ENCODE measurements at places on chromosomes 1 and 21.

GRCh38 chr1:67855961-67856360 is 22.7 kb upstream of the GNG12 start:
- DNase-seq, result no peak

- DNase-seq, result no peak
These were observed 9.4 kb downstream of the MECR start for GRCh38 chr1:29221296-29221695.

DNA sequence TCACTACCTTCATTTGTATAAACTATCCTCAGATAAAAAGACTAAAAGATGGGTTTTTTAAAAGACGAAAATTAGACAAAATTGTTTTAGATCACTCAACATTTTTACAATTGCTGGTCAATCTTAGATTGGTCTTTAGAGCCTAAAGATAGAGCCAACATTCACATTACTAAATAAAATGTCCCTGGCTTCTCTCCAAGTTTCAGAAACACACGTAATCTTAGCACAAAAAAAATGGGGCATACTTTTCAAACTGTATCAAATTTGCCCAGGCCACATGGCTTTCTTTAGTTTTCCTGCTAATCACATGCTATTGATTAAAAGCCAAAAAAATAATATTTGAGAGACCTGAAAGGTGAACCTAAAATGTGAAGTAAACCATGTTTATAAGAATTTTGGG is 288.1 kb downstream of the DPYD start:
- no peak for DNase-seq

GRCh38 chr1:200979574-200980451 is 43.7 kb downstream of the KIF21B start:
- peak; percentile 26 for DNase-seq

DNA sequence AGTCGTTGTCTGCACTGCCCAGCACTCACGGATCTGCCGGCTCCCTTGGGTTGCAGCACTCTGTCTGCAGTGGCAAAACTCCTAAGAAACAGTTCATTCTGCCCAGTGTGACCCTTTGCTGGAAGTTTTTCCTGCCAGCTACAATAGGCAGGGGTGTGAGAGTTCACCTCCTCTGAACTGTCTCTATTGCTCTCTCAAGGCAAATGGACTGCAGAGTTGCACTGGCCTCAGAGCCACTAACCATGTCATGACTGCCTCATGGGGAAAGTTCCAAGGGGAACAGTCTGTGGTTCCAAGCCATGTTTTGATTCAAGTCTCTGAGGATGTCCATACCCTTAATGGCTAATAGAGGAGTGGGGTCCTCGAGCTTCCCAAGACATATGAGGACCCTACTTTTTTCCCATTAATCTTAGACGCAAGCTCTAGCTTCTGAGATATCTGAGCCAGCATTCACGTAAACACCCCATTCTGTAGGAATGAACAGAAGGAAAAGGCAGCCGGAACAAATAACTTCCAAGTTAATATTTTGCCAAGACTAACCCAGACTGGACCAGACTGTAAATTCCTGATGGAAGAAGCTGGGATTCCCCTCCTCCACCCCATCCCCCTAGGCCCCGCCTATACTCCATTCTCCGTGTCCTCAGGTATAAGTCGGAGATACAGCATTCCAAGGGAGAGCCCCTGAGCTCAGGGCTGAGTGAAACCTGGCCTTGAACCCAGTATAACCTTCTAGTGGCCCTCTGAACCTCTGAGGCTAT is 93.8 kb upstream of the AKT3 start:
- DNase-seq, result no peak

GRCh38 chr1:75308365-75308764 is 174.2 kb downstream of the LHX8 start:
- no peak for DNase-seq

DNA sequence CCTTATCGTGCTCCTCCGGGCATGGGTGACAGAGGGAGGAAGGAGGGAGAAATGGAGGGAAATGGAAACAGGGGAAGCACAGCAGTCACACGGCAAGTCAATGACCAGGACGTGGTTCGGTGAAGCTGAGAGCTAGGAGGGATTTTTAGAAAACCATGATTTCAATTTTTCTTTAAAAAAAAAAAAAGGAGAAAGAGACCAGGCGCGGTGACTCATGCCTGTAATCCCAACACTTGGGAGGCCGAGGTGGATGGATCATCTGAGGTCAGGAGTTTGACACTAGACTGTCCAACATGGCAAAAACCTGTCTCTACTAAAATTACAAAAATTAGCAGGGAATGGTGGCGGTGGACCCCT is 776 bp upstream of the TNFRSF9 start:
- DNase-seq, result no peak

DNA sequence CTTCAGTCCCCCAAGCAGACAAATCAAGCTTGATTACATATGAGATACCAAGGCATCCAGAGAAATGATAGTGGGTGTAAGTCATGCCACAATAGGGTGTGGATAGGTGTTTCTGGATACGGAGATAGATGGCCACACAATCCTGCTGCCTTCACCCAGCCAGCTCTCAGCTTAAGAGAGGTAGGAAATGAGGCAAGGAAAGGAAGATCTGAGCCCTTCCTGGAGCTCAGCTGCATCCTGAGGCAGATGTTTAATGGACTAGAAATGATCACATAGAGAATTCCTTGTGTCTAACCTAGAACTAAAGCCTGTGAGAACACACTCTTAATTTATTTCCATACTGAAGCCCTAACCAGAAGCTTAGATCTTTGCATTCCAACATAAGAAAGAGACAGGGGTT is 210.3 kb downstream of the ST6GALNAC3 start:
- DNase-seq, result no peak

- no peak for DNase-seq
These were observed 39.1 kb upstream of the PADI1 start for GRCh38 chr1:17165823-17166222.

GRCh38 chr21:16644685-16645084 is 868.2 kb upstream of the CXADR start:
- DNase-seq, result no peak

DNA sequence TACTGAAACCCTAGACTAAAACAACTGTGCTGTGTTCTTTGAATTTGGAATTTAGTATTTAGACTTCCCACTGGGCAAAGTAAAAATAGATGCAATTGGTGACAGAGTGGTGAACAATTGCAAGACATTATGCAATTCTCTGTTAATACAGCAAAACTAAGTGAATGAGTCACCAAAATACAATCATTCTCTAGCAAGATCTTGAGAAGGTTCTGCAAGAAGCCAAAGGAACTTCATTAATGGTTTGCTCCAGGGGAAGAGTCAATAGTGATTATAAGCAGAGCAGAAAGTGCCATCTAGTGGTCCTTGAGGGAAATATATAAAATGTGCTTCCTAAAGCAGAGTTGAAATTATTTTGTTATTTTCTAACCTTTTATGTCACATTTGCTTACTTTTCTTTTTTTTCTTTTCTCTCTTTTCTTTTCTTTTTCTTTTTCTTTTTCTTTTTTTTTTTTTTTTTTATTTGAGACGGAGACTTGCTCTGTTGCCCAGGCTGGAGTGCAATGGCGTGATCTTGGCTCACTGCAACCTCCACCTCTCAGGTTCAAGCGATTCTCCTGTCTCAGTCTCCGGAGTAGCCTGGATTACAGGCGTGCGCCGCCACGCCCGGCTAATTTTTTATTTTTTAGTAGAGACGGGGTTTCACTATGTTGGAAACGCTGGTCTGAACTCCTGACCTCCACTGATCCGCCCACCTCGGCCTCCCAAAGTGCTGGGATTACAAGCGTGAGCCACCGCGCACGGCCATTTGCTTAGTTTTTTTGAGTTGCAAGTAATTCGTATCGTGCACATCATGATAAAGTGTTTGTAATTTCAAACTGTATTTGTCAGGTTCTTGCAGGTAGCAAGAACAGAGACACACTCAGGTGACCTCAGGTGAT is 99.2 kb downstream of the CTH start:
- no peak for DNase-seq

DNA sequence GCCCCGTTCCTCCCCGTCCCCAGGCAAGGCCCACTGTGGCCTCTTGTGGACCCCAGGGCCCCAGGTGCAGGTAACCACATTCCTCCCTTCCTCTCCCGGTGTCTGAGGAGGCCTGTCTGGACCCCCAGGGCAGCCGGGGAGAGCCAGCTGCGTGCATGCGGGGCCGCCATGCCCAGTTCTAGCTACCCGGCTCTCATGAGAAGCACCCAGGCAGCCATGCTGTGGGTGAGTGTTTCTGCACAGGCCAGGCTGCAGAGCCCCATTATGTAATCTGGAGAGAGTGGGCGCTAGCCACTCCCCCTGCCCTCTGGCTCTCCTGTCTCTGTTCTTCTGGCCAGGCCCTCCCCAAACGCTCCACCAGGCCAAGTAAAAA is 18.4 kb upstream of the PLEKHG5 start:
- DNase-seq, result no peak

GRCh38 chr21:26920055-26920454 is 46.8 kb downstream of the ADAMTS5 start:
- DNase-seq, result no peak

DNA sequence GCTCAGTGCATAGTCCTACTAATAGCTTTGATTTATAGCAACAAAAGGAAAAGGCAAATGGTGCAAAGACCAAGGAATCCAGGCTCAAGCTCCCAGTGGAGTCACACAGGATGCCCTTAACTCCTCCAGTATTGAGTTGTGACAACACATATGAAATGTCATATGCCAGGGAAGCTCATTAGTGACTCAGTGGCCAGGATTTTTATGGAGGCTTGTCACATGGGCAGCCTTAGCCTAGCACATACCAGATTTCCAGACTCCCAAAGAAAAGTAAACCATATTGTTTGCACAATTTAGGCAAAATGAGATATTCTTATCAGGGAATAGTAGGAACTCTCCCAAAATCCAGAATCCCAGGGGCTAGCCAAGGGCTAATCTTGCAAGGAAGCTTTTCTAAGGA is 129.2 kb downstream of the MAGI3 start:
- no peak for DNase-seq

GRCh38 chr1:69081668-69082067 is 486.1 kb upstream of the LRRC7 start:
- no peak for DNase-seq

- no peak for DNase-seq
These were observed 55.9 kb downstream of the C1orf87 start for GRCh38 chr1:60017508-60018205.

DNA sequence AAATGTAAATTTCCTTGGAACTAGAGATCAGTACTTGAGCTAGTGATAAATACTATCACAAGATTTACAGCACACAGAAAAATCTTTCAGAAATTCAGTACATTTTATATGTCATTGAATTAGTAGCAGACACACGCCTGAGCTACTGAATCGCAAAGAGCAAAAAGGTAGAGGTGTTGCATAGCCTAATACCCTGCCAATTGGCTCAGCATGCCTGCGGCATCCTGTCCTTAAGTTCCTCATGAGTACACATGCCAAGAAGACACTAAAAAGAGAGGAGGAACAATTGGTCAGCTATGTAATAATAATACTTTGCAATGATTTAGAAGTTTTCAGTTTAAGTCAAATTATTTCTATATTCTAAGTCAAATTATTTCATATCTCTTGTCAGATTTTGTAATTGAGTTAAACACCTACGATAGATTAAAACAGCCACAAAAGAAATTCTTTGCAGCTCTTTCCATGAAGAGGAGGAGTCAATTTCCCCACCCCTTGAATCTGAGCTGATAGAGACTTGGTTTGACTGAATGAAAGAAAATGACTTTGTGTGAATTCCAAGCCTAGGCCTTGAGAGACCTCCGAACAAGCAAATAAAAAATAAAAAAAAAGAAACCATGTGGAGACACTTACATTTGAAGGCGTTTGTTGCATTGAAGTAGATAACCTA is 36.2 kb upstream of the PKN2 start:
- DNase-seq, result no peak

GRCh38 chr1:63463248-63463647 is 59.8 kb downstream of the ITGB3BP start:
- no peak for DNase-seq

DNA sequence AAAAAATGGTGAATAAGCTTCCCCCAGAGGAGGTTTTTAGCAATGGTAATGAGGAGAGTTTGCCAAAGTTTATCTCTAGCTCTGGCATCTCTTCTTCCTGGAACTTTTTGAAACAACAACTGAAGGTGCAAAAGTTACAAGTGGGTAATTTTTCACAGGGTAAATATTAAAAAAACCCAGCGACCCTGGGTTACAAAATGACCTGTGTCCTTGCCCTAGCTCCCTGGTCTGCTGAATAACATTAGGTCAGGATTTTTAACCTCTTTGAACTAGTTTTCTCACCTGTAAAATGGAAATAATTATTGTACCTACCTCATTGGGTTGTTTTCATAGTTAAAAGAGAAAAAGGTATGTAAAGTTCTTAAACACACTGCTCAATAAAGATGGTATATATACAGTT is 332.4 kb upstream of the DUSP10 start:
- DNase-seq, result no peak

DNA sequence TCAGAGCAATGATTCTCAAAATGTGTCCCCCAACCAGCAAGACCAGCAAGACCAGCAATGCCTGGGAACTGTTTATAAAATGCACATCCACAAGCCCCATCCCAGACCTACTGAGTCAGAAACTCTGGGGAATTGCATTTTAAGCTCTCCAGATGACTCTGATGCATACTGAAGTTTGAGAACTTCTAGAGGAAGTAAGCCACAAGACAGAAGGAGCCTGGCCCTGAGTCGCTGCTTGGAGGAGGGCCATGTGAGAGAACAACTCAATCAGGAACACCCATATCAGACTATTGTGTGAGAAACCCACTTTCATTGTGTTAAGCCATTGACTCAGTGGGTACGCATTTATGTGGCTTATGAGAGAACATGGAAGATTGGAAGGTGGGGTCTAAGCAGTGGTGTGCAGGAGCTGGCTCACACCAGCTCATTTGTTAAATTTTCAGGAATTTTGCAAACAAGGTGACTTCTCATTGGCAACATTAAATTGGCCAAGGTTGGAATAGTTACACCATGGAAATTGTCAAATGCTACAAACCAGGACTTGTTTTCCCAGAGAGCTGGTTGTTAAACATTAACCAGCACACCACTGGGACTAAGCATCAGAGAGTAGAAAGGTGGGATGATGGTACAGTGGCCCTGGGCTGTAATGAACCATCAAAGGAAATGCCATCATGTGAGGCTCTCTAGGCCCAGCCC is 38.9 kb downstream of the ATP1A1 start:
- DNase-seq, result no peak

Data from stimulated activated CD8-positive, alpha-beta memory T cell treated with anti-CD3 and anti-CD28 coated beads, Interleukin-4, amount 100 ng/mL, for 4 hours (primary cell).